ENCODE measurements at places on chromosomes 2 and 18. TPM values are rescaled to one million over a fixed set of nuclear protein-coding genes. Genes with fewer than 3 reads are reported as not detected.

DNA sequence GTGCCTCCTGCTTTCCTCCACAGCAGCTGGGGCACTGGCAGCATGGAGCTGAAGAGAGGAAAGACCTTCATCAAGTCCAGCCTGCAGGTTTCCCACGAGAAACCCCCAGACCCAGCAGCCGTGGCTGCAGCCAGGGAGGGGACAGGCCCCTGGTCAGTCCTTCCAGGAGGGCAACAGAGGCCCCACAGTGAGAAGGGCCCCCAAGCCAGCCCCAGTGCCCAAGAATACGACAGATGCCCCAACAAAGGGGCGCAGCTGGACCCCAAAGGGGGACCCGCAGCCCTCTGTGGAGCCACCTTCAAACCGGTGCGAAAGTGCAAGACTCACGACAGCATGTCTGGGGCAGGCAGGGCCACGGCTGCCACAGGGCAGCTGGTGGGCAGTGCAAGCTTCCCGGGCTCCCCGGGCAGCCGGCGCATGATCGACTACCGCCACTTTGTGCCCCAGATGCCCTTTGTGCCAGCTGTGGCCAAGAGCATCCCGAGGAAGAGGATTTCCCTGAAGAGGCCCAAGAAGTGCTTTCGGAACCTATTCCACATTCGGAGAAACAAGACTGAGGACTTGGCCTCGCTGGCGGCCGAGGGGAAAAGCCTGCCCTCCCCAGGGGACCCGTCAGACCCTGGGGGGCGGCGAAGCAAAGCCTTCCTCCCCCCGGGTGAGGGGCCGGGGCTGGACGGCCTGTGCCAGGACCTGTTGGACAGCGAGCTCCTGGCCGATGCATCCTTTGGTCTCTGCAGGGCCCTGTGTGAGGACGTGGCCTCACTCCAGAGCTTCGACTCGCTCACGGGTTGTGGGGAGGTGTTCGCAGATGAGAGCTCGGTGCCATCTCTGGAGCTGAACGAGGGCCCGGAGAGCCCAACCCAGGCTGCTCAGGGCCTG is 6.9 kb downstream of the AMER3 start:
- no peak for DNase-seq

DNA sequence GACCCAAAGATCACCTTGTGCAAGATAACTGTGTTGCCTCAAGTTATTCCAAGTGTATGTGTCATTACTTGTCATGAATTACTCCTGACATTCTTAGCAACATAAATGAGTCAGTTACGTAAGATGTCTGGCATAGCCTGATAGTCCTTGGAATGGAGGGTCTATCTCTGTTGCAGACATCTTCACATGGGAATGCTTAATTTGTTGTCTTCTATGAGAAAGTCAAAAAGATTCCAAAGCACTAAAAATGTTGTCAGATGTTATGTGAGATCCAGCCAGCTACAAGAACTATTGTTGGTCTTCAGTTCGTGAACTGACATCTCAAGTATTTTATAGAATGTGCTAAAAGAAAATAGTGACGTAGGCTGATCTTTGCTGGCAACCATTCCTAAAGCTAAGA is 178.2 kb upstream of the RASGRP3 start:
- no peak for DNase-seq

GRCh38 chr2:3025261-3025660 is 352.4 kb downstream of the EIPR1 start:
- no peak for DNase-seq

The KCNE4 gene
- 3.6 TPM for polyA plus RNA-seq

The INHA gene
- polyA plus RNA-seq, result 0.37 TPM

GRCh38 chr2:29444150-29444549 is 328.9 kb downstream of the CLIP4 start:
- DNase-seq, result no peak

GRCh38 chr2:10078704-10079265 is 1.4 kb downstream of the CYS1 start:
- DNase-seq, result no peak

DNA sequence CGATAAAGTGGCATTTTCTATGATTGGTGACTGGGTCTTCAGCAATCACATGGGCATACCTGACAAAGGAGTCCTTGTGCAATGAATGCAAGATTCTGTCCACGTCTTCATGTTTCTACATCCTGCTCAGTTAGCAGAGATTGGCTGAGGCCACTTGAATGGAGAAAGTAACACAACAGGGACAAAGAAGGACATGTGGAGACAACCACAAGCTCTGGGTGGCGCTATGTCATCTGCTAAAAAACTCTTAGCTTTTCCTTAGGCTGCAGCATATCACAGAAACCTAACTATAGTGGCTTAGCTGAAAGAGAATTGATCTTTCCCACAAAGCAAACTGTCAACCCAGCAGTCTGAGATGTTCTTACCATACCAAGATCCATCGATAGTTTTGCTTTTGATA is 1109.7 kb downstream of the SOCS6 start:
- DNase-seq, result peak; percentile 32

DNA sequence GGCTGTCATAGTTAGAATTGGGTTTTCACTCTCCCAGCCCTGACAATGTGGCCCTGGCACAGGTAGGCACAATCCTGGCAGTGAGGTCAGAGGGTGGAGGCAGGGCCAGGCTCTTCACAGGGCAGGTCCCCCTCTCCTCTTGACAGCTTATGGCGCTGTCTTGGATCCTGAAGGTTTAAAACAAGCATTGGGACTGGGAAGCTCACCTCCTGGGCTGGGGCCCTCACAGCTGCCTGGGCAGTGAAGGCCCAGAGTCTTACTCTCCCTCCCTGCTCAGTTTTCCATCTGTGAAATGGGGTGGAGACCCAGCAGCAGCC is 23.3 kb downstream of the LBH start:
- no peak for DNase-seq

- no peak for DNase-seq
These were observed 45.6 kb downstream of the MTCL1 start for GRCh38 chr18:8750954-8751415.

- DNase-seq, result no peak
These were observed 104.2 kb upstream of the FZD7 start for GRCh38 chr2:201929281-201930026.

DNA sequence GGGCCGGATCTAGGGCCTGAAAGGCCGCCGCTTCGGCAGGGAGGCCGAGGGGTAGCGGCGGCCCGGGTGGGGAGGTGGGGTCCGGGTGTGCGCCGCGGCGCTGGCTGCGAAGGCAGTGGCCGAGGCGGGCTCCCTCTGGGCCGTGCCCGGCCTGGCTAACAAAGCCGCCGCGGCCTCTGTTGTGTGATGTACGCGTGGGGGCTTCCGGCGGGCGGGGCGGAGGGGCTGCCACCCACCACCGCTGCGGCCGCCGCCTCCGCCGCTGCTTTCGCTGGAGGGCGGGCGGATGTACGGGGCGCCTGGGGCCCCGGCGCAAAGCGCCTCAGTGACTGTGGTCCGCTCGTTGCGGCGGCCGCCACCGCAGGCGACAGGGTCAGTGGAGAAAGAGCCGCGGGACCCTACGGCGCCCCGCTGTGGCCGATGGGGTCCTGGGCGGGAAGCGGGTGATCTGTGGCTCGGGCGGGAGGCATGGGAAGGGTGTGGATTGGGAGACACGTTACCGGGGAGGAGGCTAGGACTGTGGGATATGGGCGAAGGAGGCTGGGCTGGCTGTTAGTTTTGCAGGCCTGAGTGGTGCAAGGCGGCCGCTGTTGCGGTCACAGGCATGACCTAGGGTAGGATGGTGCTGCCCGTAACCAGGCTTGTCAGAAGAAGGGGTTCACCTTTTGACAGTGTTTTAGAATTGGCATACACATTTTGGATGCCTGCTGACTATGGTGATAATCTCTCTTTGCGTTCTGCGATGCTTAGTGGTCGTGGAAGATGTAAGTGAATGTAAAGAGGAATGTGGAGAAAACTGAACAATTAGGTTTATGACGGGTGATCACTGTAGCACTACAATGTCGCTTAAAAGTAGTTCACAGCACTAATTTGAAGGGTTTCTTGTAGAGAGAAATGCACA is 662 bp downstream of the BZW1 start:
- DNase-seq, result peak; percentile 36

DNA sequence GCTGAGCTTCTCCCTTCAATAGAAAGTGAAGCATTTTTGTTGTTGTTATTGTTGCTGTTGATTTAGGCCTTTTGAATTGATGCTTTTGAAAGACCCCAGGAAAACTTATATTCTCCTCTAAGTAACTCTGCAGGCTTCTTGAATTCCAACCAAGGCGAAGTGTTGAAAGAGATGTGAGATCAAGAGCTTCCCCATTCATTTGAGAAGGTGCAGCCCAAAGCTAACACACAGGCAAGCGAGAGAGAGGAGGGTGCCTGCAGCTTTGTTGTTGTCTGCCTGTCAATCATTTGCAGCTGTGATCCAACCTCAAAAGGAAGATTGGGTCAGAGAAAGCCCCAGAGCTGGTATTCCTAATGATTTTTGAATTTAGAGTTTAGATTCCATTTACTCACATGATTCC is 963.6 kb upstream of the CNTNAP5 start:
- no peak for DNase-seq

GRCh38 chr2:112994648-112995047 is 10.6 kb upstream of the IL36A start:
- no peak for DNase-seq

The NEB gene
- polyA plus RNA-seq, result 8.4 TPM

DNA sequence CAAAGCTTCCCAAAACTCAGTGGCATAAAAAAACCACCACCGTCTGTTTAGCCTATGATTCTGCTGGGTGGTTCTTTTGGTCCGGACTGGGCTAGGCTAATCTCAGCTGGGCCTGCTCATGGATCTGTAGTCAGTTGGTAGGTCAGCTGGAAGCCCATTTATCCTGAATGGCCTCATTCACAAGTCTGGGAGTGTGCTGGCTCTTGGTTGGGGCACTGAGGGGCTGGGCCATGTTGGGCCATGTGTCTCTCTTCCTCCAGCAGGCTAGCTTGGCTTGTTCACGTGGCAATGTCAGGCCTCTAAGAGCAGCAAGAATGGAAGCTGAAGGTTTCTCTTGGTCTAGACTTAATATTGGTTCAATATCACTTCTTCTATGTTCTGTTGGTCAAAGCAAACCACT is 95.7 kb upstream of the HS6ST1 start:
- DNase-seq, result no peak

- DNase-seq, result no peak
These were observed 45.8 kb upstream of the OTOS start for GRCh38 chr2:240186191-240186725.

- DNase-seq, result no peak
These were observed 3.5 kb downstream of the DCDC2C start for GRCh38 chr2:3706892-3707291.

DNA sequence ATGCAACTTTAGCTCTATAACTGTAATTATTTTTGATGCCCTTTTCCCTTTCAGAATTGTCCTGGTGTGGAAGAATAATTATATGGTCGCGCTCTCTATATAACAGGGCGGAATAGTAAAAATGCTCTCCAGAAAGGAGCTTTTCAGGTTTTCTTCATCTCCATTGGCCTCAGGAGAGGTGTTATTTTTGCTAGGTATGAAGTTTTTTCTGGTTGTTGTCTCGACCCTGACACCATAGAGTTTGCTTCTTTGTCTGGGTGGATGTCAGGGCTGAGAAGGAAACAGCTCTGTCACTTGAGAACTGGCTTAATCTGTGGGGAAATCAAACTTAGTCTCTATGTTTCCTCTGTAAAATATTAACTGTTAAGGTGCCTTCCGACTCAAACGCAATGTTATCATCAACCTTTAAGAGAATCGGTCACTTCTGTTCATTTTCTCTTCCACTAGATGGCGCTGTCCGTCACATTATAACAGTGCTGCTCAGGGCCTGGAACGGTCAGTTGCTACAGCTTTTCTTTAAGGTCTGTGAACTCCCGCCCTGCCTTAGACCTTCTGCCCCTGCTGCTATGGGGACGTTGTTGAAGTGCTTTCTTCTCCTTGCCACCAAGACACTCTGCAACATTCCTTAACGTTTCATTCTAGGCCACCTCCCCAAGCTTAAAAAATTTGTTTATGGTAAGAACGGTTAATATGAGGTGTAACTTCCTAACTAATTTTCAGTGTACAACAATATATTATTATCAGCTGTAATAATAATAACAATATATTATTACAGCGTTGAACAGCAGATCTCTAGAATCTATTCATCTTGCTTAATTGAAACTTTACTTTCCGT is 23.8 kb upstream of the SERPINB12 start:
- peak; percentile 85 for DNase-seq

- no peak for DNase-seq
These were observed 601.1 kb upstream of the NRXN1 start for GRCh38 chr2:51633073-51633472.

The ALK gene
- 0.41 TPM for polyA plus RNA-seq

DNA sequence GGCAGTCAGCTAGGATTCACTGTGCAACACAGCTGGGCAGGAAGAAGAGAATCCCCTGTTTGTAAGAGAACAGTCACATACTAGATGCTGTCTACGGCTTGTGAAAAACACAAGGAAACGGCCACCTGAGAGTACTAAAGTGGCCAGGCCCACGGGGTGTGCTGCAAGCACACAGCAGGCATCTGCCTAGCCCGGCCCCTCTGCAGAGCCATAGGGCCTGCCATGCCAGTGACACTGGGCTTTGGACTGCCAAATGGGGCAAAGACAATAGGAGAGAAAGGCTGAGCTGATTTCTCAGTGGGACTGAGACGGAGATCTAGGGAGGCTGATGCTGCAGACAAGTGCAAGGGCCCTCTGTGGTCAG is 10.3 kb downstream of the TUBB6 start:
- DNase-seq, result no peak

The HJURP gene
- 18.9 TPM for polyA plus RNA-seq

The LOXL3 gene
- polyA plus RNA-seq, result 4.9 TPM

DNA sequence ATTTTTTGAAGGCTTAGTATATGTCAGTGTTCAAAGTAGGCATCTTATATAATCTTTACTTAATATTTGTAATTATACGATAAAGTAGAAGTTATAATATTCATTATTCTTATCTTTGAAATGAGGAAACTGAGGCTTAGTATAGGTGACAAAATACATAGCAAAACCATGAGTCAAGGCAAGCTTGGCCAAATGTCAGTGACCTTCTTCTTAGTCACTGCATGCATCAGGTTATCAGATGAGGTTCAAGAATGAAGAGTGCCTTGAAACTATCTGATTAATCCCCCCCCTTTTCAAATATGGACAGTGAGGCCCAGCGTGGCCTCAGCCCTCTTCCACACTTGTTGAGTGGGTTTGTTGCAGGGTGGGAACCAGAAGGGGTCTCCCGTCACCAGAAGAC is 59.3 kb downstream of the PMAIP1 start:
- DNase-seq, result no peak

- DNase-seq, result no peak
These were observed 202.7 kb downstream of the ZEB2 start for GRCh38 chr2:144317071-144317738.

DNA sequence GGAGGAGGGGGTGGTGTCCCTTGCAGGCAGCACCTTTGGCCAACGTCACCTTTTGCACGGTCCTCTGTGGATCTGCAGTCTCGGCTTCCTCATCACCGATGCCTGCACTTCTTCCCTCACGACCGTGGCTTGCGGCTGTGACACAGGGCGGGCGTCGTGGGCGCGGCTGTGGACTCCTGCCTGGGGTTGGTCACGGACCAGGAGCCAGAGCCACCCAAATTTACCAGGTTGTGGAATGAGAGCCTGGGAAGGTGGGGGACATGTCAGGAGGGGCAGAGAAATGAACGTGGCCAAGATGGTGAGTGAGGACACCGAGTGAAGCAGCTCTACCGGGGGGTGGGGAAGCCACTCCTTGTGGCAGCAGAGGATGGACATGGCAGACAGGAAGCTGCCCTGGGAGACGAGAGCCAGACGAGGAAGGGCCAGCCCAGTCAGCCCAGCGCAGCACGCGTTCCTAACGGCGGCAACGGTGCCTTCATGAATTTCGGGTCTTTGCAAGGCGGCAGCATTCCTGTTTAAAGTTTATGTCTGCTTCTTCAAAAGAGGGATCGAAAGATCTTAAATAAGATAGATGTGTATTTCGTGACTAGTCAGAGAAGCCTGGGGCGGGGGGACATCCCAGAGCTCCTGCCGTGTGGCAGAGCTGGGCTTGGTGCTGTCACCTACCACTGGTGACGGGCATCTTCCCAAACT is 84.2 kb downstream of the LRRFIP1 start:
- DNase-seq, result no peak

All from brain (organoid and tissue), 16 donors.